ENCODE measurements at places on chromosomes 5 and 9.

DNA sequence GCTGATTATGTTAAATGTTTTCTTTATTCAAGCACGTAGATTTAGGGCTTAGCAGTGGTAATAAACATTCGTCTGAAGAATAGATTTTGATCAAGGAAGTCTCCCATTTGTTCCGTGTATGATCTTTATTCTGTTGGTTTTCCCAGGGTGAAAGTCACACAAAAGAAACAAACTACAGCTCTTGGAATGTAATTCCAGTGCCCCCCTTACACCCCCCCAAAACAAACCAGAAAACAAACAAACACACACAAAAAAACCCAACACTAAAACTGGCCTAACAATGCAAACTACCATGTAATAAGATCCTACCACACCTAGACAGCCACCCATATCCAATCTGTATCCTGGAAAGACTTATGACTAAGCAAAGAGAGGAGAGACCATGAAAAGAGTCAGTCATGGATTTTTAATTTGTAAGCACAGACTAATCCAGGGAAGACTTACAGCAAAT is 196.2 kb upstream of the ELL2 start:
- DNase-seq = no peak

DNA sequence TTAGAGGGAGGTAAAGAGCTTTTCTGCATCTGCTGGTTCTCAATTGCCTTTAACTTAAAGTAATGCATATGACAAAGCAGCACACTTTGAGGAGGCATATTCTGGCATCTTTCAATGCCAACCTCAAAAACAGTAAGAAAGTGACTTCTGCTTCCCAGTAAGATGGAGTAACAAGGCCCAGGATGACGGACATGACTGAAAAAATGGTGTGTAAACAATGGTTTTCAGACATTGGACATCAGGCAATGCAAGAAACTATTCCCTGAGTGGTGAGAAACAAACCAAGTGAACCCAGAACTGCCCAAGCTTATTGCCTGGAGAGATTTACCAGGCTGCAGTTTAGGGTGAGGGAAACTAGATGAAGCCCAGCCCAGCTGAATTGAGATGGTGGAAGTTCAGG is 39.8 kb upstream of the TTC39B start:
- no peak for DNase-seq

- DNase-seq = no peak
These were observed 19.4 kb upstream of the LCP2 start for GRCh38 chr5:170316937-170317336.

- no peak for DNase-seq
These were observed 11.6 kb downstream of the BNIP1 start for GRCh38 chr5:173155912-173156311.

DNA sequence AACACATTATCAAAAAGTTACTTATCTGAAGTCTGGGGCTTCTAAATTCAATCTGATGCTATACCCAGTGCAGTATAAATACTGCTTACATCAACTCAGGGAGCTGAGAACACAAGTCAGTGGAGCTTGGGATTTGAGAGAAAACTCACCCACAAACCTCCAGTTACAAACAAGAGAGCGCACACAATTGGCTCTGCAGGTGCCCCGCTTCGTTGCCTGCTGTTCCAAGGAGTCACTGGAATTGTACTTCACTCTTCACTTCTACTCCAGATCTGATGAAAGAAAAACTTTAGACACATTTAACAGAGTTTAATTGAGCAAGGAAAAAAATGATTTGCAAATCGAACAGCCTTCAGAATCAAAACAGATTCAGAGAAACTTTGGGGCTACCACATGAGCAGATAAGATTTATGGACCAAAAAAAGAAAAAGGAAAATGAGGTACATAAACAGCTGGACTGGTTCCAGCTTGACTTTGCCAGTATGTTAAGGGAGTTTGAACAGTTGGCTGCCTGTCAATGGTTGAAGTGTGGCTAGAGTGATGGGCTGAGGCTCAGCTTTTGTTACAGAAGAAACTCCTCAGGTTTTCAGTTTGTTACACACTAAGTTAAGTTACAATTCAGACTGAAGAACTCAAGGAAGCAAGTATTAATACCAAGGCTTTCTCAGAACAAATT is 156.6 kb downstream of the AOPEP start:
- DNase-seq = no peak

GRCh38 chr5:23991406-23991805 is 484.0 kb downstream of the PRDM9 start:
- no peak for DNase-seq

DNA sequence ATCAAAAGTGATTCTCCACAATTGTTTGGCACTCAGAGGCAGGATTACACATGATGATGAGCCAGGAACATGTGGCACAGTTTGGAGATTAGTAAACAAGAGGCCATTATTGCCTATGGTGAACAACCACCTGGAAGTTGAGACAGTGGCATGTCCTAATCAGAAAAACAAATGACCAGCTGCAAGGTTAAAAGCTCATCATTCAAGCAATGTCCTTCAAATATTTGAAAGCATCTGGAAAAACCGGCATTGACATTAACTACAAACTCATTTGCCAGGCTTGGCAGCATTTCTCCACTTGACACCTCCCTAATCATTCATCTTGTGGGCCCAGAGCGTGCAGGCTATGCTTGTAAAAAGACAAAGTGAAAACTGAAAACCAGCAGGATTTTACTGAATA is 80.6 kb upstream of the MEGF10 start:
- no peak for DNase-seq

DNA sequence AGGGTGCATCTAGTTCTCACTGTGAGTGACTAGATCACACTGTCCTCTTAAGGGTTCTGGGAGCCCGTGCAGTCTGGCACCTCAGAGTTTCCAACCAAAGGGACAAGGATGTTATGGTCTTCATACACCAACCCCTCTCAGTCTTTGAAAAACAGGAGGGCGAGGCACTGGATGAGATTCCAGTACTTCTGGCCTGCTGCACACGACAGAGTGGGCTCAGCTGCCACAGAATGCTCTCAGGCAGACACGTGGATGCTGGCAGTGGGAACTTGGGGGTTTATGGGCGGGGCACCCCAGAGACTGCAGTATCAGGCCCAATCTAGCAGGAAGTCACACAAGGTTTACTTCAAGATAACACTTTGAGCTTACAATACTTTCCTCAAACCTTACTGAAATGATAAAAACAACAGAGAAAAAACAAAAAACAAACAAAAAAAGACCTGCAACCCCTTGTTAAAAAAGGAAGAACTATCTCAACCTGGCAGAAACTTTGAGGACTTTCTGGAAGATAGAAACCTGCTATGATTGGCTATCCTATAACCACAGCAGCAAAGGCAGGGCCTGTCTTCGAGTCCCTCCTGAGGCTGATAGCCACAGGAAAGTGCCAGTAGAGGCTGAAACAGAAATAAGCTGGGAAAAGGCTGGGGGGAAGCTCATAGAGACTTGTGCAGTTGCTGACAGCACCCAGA is 28.3 kb upstream of the TGFBR1 start:
- peak; percentile 27 for DNase-seq

GRCh38 chr5:61906820-61907219 is 399.2 kb upstream of the KIF2A start:
- no peak for DNase-seq

DNA sequence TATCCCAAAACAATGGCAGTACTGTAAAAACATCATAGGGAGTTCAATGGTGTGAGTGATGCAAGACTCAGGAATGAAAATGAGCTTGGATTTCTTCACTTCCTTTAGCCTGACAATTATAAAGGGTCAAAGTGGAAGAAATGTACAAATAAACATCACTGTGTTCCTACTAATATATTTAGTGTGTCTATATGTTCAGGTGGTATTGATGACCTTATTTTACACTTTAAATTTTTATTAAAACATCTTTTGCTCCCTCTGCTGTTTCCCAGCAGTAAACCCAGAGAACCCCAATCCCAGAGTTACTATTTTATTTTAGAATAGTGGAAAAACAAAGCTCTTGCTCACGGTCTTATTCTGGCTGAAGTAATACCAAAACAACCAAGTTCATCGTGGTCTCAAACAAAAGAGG is 2.0 kb downstream of the LOX start:
- no peak for DNase-seq

- DNase-seq = no peak
These were observed 209.1 kb downstream of the ASTN2 start for GRCh38 chr9:117205806-117206205.

- no peak for DNase-seq
These were observed 72.9 kb downstream of the ANGPTL2 start for GRCh38 chr9:127049581-127049980.

- DNase-seq = no peak
These were observed 28.2 kb upstream of the ORM1 start for GRCh38 chr9:114294664-114295063.

DNA sequence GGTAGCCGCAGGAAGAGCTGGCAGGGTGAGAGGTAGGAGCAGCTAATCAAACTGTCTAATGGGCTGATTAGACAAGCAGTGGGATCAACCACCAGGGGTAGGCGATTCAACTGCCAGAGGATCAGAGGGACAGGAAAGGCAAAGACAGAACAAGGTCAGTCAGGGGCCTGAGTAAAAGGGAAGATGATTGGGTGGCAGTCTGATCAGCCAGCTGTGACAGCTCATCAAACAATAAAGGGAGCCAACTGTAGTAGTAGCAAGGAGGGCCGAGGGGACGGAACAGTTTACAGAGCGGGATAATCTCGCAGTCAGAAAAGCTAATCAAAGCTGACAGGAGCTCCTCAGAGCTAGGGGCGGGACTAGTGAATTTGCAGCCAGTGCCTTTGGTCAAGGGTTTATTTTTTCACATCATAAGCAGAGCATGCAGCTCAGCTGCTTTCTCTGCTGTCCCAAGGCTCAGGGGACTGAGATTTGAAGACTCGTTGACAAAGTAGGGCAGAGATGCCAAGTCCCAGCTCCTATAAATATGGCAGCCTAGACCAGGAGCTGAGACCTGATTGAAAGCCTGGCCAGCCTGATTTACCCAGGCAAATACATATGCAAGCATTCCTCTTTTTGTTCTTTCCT is 418.2 kb downstream of the GABRG2 start:
- no peak for DNase-seq

DNA sequence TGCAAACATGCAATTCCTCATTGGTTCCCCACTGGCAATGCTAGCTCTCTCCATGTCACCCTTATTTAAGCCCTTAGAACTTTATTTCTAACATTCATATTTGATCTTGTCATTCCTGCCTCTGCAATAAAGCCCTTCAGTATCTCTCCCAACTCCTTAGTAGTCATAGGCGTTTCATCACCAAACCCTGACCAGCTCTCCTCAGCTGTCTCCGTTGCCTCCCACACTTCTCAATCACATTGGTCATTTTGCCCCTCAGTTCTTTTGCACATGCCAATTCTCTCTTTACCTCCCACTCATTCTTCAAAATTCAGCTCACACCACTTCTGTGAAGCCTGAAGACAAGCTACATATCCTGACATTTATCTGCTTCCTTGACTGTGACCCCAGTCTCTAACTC is 2.8 kb upstream of the RUSC2 start:
- DNase-seq = no peak

DNA sequence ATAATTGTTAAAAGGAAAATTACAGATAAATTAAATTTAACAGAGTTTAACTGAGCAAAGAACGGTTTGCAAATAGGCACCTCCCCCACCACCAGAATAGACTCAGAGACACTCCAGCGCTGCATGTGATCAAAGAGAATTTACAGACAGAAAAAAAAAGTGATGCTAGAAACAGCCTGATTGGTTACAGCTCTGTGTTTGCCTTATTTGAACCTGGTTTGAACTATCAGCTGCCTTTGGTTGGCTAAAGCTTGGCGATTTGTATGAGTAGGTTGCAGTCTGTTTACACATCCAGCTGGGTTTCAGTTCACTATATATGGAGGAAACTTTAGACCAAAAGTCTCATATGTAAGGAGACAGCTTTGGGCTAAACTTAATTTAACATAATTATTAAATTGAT is 249.1 kb downstream of the ENC1 start:
- no peak for DNase-seq

GRCh38 chr5:39623291-39623865 is 198.6 kb upstream of the DAB2 start:
- DNase-seq = no peak

DNA sequence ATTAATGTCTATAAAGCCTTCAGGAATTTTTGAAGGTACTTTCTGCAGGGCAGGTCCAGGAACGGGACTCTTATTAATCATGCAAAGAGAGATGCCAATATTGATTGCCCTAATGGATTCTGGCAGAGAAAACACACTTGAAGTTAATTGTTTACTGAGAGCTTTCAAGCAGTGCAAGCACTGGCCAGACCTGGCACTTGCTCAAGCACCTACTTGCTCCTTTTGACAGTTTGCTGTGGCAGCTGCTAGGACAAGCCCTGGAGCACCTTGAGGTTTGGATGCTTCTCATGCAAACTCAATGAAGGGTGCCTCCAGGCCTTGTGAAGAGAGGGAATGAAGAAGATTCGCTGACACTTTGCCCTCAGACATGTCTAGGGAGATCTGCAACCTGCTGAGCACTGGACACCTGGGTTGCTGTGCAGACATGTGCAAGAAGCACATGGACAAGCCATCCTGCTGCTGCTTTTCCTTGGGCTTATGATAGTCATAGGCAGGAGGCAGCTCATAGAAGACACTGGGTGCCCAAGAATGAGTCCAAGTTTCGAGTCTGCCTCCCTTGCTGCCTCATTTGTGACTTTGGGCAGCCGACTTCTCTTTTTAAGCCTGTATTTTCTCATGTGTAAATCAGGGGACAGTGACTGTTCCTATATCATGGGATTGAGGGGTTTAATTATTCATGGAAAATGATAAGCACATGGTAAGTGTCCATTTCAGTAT is 88.8 kb upstream of the EQTN start:
- DNase-seq = no peak

GRCh38 chr5:55973296-55973695 is 21.5 kb downstream of the IL6ST start:
- no peak for DNase-seq

GRCh38 chr9:101689039-101689438 is 49.4 kb downstream of the GRIN3A start:
- no peak for DNase-seq

GRCh38 chr9:27383524-27383923 is 86.6 kb upstream of the EQTN start:
- DNase-seq = no peak

DNA sequence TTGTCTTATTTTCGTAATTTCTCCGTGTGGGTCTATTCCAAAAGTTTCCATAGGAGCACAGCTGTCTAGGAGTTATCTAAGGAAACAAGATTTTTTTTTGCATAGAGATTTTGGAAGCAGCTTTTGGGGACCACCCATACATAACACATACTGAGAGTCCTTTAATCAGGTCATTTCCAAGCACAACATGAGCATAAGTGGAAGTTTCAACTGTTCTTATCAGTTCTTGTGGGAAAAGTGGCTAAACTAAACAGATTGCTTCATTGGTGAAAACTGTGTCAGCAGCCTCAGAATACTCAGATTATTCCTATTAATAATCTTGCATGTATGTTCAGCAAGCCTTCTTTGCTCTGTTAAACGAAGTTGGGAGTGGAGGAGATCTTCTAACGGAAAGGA is 153.6 kb upstream of the TYRP1 start:
- no peak for DNase-seq

GRCh38 chr9:134325096-134325812 is 1.0 kb upstream of the RXRA start:
- no peak for DNase-seq

GRCh38 chr9:122213589-122214413 is 15.0 kb downstream of the LHX6 start:
- DNase-seq = peak; percentile 12

GRCh38 chr9:1443450-1443849 is 393.3 kb downstream of the DMRT2 start:
- DNase-seq = no peak

Measured in stimulated activated CD8-positive, alpha-beta memory T cell treated with anti-CD3 and anti-CD28 coated beads, Interleukin-2, amount 100 ng/mL, for 1 hour (primary cell).